Activated T-cell treated with anti-CD3 and anti-CD28 coated beads for 4 hours (primary cell): ENCODE measurements at places on chromosomes 2 and 18.

GRCh38 chr2:232260075-232260474, 118.5 kb upstream of the ALPP start:
- DNase-seq: no peak

DNA sequence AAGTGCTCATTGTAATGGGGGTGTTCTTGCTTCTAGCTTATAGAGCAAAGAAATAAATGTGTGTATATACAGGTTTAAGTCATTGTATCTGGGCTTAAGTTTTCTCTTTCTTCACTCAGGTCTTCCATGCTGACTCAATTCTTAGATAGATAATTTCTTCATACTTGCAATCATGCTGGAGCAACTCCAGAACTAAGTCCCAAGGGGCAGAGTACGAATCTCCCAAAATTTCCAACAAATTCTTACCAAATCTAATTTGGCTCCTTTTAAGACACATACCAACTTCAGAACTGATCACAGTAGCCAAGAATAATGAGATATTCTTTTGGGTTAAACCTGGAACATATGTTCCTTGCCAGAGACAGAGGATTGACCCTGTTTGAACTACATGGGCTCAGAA, 4.3 kb upstream of the SPAG16 start:
- no peak for DNase-seq

GRCh38 chr2:227420087-227421052, 32.6 kb upstream of the SCYGR1 start:
- DNase-seq: no peak

GRCh38 chr2:13676269-13676668, 956.2 kb upstream of the LRATD1 start:
- DNase-seq: no peak

DNA sequence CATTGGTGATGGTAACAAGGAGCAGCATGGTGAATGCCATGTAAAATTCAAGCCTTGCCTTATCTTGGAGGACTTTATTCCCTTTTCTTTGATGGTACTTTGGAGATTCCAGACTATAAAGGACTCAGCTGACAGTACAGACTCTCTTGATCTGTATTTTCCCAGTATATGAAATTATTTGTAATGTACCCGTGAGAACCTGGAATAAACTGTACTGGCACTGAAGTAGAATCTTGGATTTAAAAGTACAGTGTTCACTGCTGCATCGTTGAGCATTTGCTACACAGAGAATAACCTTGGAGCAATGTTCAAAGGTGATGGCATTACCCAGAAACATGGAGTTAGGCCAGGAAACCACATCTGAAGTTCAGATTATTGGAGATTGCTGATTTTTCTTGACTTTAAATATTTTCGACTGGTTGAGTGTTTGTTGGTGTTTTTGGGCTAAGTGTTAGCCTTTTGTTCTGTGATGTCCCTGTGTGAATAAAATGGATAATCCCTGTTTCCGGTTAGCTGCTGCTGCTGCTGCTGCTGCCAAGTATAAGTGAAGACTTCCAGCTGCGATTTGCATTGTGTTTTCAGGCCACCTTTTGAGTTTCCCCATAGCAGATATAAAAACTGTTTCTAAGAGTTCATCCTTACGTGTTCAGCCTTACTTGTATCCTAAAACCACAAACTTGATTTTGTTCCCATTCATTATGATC, 122.0 kb downstream of the SPTBN1 start:
- no peak for DNase-seq

DNA sequence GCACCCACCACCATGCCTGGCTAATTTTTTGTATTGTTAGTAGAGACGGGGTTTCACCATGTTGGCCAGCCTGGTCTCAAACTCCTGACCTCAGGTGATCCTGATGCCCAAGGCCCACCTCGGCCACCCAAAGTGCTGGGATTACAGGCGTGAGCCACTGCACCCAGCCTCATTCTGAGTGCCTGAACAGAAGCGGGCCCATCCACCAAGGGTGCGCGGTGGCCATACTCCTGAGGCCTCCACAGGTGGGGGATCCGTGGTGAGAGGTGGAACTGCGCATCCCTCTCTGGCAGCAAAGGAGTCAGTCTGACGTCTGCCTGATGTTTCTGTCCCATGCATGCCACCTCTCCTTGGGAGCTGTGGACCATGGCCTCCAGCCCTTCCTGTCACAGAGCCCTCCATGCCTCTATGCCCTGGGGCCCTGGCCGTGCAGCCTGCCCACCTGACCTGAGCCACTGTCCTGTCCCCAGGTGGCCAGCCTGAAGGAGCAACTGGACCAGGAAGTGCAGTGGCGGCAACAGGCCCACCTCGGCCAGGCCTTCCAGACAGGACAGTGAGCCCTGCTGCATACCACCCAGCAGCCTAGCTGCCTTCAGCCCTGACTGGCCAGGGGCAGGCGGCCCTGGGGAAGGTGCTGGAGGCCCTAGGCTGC, 7.6 kb upstream of the SNED1 start:
- DNase-seq: no peak

DNA sequence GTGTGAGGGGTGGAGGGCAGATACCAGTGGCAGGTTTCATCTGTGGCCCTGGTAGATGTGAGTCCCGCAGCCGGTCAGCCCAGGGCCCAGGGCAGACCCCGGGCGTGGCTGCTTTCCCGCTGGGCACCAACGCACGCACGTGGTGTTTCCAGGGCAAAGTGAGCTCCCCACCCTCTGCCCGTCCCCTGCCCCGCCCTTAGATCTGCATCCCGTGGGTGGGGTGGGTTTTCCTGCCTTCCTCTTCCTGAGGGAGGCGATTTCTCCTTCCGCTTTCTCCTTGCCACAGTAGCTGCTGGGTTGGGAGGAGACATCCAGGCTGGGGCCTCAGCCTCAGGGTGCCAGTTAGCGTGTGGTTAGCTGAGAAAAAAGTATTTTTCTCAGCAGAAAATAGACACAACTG, 49.6 kb downstream of the ODC1 start:
- DNase-seq: no peak

DNA sequence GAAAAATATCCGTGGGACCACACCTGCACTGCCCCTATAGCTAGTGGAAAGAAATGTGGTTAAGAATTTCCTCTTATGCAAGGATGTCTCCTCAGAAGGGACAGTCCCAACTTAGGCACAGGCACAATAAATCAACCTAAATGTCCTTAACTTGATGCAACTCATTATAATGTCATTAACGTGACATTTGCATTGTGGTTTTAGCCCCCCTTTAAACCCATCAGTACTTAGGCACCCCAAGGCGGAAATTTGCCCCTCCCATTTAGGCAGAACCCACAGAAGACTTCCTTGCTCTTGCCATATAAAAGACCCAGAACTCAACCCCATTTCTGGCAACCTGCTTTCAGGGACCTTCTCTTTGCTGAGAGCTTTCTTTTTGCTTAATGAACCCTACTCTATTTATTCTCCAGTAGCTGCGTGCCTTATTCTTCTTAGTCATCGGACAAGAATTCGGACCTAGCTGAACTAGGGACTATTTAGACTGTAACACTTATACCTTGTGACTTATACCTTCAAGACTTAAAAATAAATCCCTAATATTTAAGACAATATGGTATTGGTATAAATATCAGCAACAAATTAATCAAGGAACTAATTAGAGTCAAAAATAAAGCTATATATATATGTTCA, 1281.6 kb upstream of the TMEFF2 start:
- no peak for DNase-seq
